Suppressor macrophage (primary cell): ENCODE measurements at places on chromosomes 1 and 21.

DNA sequence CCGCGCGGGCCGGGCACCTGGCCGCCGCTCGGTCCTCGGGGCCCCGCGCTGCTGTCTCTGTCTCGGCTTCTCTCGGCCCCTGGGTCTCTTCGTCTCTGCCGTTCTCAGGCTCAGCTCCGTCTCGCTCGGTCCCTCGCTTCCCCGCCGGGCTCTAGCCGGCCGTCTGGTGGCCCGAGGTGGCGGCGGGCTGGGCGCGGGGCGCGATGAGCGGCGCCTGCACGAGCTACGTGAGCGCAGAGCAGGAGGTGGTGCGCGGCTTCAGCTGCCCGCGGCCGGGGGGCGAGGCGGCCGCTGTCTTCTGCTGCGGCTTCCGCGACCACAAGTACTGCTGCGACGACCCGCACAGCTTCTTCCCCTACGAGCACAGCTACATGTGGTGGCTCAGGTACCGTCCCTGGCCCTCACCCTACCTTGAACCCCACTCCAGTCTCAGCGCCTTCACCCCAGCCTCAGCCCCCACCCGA lies 355 bp downstream of the SHISAL2A start:
- peak; percentile 39 for DNase-seq

- DNase-seq, result no peak
Observed at GRCh38 chr1:112694363-112694929, 12.5 kb downstream of the RHOC start.

DNA sequence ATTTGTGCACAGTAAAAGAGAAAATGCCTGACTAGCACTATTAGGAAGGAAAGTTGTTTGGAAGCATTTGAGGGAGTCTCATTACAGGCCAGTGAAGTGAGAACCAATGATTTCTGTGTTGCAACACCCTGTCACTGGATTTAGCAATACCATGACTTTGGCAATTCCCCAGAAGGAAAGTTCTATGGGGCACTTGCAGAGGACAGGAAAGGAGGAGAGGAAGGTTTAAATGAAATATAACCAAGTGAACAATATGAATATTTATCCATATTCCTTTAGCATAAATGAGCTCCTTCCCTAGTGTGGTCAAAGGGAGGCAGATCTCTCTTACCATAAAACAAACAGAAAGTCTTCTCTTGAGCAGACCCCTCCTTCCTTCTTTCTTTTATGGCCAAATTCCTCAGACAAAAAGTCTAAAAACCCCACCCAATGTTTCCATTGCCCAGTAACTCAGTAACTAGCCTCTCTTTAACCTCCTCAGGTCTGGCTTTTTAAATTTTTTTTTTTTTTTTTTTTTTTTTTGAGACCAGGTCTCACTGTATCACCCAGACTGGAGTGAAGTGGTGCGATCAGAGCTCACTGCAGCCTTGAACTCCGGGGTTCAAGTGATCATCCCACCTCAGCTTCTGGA lies 5.5 kb downstream of the TLR5 start:
- peak; percentile 72 for DNase-seq

GRCh38 chr1:55309786-55310504 lies 94.8 kb upstream of the USP24 start:
- DNase-seq, result no peak

DNA sequence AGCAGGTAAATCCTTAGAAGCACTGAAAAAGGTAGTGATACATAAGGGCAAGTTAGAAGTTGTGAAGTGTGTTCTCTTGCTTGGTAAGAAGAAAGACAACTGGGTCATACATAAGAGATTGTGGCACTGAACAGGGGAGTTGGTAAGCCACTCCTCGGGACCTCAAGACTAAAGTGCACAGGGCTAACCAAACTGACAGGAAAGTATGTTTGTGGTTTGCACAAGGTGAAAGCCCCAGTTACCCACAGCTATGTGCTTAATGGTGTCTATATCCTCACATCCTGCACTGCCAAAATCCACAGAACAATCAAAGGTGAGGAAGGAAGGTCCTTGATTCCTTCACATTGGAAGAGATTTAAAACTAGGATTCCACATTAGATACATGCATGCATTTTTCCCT lies 276.5 kb downstream of the DNM3 start:
- no peak for DNase-seq

- no peak for DNase-seq
Observed at GRCh38 chr1:1014799-1015681, 1.7 kb downstream of the ISG15 start.

- no peak for DNase-seq
Observed at GRCh38 chr1:115114308-115114707, 25.0 kb upstream of the TSPAN2 start.

- no peak for DNase-seq
Observed at GRCh38 chr1:96411006-96411405, 310.6 kb upstream of the PTBP2 start.

DNA sequence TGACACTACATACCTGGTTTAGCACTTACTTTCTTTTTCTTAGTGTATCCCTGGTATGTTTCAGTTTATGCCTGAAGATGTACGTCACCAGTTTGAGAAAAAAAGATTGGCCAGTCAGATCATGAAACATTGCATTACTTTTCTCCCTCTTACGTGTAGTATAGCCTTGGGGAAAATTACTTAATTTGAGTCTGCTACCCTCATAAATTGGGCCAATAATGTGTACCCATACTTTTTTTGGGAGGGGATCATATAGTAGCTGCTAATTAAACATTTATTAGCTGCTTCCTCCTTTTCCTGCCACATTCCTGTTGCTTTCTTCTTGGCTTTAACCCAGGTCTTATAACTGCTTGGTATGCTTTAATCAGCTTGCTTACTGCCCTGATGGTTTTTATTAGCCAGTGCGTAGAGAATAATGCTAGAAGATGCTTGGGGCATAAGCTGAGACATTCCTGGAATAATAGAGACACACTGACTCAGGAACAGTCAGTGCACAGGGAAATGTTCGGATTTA lies 32.1 kb downstream of the RABGAP1L start:
- no peak for DNase-seq
